ENCODE measurements at places on chromosomes 13 and 19.

- no peak for DNase-seq
Measured at GRCh38 chr19:50894478-50895356, 16.5 kb downstream of the KLK4 start.

- DNase-seq = peak; percentile 6
Measured at GRCh38 chr13:39616087-39616694, 13.2 kb upstream of the LHFPL6 start.

DNA sequence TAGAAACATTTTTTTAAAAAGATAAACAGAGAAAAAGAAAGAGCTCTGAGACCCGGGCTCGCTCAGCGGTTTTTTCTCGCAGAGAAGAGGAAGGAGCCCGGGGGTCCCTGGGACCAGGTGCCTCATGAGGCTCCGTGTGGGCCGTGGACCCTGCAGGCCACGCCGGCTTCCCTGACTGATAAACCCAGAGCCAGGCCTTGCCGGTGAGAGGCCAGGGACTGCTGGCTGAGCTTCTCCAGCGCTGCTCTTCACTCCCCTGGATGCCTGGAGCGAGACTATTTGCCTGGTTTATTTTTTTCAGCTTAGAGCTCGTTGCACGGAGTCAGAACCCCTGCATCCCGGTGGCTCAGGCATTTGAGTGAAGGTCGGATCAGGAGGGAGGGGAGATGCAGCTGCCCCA, 53.4 kb upstream of the F7 start:
- DNase-seq = no peak

DNA sequence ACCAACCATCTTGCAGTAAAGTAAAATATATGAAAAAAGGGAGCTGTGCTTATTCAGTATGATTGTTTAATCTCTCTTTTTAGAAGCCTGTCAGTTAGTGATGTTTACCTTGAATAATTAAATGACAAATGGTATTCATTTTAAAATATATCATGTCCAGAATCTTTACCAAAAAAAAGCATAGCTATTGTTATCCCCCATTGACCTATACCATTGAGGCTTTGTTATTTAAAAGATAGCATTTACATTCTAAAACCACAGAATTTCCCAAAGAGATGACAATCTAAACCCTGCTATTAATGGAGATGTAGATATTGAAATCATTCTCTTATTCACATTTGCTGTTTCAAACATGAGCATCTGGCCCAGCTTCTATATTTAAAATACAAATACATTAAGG, 2.2 kb downstream of the CNMD start:
- no peak for DNase-seq

- DNase-seq = no peak
Measured at GRCh38 chr19:44875666-44876451, 15.2 kb upstream of the TOMM40 start.

DNA sequence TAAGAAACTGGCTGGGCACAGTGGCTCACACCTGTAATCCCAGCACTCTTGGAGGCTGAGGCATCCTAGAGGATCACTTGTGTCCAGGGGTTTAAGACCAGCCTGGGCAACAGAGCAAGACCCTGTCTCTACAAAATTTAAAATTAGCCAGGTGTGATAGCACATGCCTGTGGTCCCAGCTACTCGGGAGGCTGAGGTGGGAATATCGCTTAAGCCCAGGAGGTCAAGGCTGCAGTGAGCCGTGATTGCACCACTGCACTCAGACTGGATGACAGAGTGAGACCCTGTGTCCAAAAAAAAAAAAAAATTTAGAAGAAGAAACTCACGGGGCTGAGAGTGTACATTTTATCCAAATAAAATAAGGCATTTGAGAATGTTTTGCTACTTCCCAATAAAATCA, 58.9 kb downstream of the ZAR1L start:
- no peak for DNase-seq

DNA sequence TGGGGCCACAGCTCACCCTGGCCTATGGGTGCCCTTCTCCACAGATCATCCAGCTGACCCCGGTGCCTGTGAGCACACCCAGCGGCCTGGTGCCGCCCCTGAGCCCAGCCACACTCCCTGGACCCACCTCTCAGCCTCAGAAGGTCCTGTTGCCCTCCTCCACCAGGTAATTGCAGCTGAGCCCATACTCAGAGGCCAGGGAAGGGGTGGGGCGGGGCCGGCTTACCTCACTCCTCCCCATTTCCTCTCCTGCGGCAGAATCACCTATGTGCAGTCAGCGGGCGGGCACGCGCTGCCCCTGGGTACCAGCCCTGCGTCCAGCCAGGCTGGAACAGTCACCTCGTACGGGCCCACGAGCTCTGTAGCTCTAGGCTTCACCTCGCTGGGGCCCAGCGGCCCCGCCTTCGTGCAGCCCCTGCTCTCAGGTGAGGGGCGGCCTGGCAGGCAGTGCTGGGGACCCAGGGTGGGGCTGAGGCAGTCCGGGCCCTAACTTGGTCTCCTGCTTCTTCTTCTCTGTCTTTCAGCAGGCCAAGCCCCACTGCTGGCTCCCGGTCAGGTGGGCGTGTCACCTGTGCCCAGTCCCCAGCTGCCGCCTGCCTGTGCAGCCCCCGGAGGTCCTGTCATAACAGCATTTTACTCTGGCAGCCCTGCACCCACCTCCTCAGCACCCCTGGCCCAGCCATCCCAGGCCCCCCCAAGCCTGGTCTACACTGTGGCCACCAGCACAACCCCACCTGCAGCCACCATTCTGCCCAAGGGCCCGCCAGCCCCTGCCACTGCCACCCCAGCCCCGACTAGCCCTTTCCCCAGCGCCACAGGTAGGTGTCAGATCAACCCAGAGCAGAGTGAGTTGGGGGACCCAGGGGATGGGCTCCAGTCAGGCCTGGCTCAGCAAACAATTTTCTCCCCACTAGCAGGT, 9.6 kb upstream of the PRR19 start:
- DNase-seq = no peak

DNA sequence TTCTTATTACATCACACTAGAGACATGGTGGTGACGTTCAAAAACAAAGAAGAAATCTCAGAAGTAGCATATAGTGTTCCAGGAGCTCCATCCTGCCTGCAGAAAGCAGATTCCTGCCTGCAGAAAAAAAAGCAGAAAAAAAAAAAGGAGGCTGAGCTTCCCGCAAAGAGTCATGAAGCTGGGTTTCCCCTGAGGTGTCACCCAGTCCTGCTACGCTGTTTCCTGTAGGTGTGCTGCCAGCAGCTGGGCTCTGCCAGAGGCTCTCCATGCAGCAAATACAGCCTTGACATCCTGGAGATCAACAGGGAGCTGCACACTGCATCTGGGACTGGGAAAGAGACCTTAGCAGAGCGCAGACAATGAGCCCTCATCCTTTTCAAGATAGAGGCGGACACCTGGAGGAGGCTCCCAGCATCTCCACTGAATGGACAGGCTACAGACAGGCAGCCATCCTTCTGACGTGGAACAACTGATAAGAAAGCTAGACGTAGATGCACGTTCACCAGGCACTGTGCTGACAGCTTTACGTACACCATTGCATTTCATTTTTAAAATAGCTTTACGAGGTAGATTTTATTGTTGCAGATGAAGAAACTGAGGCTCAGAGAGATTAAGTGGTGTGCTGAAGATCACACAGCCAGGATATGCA, 350.9 kb downstream of the FOXO1 start:
- no peak for DNase-seq

GRCh38 chr19:6828306-6828697, 55.8 kb downstream of the VAV1 start:
- DNase-seq = no peak

GRCh38 chr13:26656919-26657318, 99.4 kb downstream of the WASF3 start:
- no peak for DNase-seq

- no peak for DNase-seq
Measured at GRCh38 chr13:44058624-44059215, 179.0 kb downstream of the LACC1 start.

DNA sequence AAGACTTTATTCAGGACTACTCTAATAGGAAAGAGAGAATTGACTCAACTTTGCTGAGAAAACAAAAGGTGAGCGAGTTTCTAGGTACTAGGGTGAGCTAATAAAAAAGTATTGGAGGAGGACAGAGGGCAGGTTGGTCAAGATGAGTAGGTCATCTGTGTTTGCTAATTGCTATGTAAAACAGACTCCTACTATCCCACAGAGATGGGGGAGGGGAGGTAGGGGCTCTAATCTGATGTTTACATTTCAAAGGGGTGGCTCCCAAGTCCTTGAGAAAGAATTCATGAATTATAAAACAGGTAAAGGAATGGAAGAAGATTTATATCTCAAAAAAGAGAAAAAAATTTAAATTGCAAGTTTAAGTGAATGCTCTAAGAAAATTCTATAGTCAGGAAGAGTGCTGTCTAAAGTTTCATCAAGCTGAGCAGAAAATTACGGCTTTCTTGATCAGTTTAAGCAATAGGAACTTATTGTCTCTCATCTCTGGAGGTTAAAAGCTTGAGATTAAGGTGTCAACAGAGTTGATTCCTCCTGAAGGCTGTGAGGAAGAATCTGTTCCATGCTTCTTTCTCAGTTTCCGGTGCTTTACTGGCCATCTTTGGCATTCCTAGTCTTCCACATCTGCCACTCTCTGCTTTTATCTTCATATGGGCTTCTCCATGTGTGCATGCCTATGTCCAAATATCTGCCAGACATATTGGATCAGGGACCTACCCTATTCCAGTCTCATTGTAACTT, 790.3 kb downstream of the SLITRK5 start:
- DNase-seq = no peak

GRCh38 chr19:10580979-10581631, 6.0 kb downstream of the AP1M2 start:
- DNase-seq = peak; percentile 78

- DNase-seq = no peak
Measured at GRCh38 chr19:7850000-7850813, 20.2 kb downstream of the EVI5L start.

DNA sequence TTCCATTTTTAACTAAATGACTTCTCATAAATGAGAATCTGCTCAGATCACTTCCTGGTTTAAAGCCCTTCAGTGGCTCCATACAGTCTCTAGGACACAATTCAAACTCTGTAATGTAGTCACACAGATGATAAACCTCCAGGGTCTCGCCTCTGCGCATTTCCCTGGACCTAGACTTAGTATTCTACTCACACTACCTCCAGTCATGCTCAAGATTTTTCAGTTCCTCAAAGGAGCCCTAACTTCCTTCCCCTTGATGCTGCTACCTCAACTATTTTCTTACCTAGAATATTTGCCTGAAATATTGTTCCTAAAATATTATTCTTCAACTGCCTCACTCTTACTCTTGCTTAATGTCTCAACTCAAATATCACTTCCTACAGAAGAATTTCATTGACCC, 86.7 kb upstream of the TPP2 start:
- no peak for DNase-seq

DNA sequence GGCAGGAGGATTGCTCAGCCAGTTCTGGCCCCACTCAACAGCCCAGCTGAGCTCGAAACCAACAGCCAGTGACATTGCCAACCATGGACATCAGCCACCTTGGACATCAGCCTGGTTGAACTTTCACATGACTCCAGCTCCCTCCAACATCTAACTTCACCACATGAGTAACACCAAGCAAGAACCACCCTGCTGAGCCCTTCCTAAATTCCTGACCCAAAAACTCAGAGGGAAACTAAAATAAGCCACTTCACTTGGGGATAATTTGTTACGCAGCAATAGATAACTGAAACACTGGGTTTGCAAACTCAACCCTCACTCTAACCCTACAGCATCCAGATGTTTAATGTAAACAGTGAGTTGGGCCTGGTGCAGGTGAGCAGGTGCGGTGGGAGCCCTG, 10.7 kb upstream of the LRFN3 start:
- DNase-seq = no peak

GRCh38 chr13:110116072-110116487, 190.9 kb downstream of the COL4A1 start:
- DNase-seq = peak; percentile 9

Data from activated CD8-positive, alpha-beta memory T cell treated with anti-CD3 and anti-CD28 coated beads for 1 hour (primary cell).